ENCODE measurements at places on chromosomes 7 and 10.

DNA sequence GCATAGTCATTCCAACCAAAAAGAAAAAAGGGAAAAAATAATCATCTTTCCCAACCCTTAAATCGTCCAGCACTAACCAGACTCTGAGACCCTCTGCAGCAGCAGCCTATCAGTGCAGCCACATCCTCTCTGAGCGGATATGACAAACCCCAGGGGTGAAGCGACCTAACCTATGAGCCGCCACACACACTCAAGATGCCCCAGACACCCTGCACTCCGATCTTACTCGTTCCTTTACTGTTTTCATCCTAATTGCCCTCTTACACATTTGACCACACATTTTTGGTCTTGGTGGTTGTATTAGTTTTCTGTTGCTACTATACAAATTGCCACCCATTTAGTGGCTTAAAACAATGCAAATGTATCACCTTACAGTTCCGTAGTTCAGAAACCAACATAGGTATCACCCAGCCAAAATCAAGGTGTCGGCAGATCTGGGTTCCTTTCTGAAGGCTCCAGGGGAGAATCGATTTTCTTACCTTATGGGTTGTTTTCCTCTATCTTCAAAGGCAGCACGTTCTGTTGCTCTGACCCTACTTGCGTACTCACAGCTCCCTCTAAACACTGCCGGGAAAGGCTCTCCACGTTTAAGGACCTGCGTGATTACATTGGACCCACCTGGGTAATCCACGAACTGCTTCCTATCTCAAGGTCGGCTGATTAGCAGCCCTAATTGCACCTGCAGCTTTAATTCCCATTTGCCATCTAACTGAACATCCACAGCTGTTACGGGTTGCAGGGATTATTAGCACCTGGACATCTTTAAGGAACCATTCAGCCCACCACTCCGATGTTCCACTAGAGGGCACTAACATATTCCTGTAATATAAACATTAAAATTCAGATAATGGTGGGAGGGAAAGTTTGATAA is 37.3 kb upstream of the PRSS1 start:
- DNase-seq, result no peak

DNA sequence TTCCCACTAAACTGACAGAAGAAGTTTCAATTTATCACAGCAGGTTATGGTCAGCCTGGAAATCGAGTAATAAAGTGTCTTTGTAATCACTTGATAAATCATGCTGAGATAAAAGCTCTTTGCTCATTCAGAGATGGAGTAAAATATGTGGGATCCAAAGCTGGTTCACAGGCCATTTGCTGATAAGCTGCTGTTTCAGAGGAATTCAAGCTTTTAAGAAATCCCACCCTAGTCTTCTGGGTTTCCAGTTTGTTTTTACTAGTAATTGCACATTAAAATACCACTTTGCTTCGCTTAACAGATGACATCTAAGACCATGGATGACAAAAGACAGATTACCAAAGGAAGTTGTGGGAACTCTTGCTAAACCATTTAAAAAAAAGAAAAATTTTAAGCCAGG is 37.4 kb upstream of the CDK6 start:
- DNase-seq, result no peak

DNA sequence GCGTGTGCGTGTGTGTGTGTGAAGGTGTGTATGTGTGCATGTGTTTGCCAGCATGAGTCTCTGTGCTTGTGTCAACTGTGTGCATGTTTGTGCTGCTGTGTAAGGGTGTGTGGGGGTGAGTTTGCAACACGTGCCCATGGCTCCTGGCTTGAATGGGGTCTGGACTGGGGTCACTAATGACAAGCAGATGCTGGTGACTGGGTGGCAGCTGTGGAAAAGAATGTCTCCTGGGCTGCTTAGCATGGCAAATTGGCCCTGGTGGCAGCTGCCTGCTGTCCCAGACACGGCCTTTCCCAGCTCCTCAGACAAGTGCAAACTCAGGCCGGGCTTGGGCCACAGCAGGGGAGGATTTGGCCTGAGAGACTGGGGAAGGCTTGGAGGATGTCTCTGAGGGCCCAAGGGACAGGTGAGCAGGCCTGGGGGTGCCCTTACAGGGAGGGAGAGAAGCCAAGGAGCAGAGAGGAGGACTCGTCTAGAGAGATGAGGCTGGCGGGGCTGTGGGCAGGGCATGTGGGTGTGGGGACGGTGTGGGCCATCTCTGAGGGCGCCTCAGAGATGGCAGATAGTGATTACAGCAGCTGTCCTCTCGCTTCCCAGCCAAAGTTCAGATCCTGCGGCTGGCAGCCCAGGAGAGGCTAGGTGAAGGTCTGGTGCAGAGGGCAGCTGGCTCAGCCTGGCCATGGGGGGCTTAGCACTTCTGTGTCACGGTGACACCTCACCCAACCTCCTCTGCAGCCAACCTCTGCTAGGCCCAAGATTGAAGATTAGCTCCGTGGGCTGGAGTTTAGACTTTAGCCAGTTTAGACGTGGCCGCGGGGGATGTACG is 1.5 kb downstream of the AQP1 start:
- no peak for DNase-seq

DNA sequence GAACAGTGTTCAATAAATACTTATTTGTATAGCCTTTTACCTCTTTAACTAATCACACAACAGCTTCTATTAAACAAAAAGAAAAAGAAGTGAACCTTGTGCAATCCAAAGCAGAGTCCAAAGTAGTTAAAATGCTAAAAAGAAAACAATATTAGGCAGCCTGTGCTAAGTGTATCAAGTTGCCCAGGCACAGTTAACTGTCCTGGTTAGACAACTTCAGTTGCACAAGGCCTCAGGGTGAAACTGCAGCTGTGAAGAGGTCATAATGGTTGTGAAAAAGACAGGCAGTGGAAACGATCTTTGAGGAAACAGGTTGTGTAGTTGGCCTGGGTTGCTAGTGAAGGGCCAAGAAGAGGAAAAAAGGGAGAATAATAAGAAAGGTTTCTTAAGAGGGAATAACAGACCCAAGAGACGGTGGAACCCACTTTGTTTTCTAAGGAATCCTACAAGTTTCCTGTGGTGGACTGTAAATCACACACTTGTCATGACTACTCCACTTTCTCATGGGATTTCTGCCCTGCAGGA is 6.0 kb upstream of the CROT start:
- no peak for DNase-seq

GRCh38 chr7:100516135-100516812 is 22.7 kb upstream of the AGFG2 start:
- DNase-seq, result no peak

- no peak for DNase-seq
These were observed 83.6 kb downstream of the LARP4B start for GRCh38 chr10:847868-848267.
